Aorta (tissue), 5 donors: ENCODE measurements at places on chromosomes 13 and 19.

DNA sequence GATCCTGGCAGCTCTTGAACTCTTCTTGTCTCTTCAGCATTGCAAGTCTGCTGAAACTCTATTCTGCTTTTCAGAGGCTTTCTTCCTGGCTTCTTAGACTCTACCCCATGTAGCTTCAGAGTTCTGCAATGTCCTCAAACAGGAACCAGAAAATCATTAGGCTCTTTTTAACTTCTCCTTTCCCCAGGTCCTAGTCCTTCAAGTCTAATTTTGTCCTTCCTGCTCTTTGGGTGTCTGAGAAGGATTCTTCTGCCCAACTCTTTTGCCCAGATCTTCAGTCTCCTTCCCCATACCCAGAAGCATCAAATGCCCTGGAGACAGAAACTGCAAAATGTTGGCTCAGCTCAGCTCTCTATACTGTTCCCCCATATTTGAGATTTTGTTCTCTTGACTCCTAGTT lies 50.0 kb upstream of the CALM3 start:
- DNase-seq, result no peak

DNA sequence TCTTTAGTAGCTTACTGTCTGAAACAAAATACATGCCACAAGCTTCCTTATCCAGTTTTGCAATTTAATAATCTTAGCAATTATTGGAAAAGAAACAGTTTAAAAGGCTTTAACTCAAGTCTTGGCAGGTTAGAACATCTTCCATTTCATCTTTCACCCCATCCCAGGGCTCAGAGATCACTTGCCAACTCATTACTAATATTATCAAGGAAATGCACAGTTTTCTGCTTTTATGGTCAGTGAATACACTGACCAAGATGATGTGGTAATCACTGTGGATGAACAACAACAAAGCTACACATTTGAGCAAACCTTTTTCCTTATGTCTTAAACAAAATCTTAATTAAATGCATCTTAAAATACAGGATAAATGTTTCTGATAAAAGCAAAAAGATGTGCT lies 48.0 kb upstream of the ITM2B start:
- no peak for DNase-seq

DNA sequence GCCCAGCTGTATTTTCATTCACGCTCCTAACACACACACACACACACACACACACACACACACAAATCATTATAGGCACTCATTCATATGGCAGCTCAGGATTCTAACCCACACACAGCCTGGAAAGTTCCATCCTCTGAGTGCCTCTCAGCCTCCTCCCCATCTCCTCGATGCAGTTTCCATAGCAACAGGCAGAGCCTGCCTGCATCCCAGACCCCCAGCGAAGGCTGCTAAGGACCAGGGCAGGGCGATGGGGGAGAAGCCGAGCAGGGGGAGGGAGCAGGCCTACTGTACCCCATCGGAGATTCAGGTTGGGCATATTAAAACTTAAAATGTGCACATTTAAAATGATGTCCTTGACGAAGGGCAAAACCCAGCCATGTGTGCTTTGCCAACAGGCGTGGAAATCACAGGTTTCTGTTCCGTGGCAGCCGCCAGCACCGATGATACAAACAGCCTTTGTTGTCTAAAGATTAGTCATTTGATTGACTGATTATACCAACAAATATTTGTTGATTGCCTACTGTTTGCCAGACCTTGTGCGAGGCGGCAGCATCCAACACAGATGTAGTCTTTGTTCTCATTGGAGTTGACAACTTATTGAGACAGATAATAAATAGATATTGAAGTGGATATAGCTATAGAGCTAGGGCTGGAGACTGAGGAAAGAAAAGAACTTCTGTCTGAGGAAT lies 43.8 kb upstream of the USP29 start:
- no peak for DNase-seq

GRCh38 chr13:25982907-25983306 lies 68.9 kb downstream of the SHISA2 start:
- DNase-seq, result no peak

DNA sequence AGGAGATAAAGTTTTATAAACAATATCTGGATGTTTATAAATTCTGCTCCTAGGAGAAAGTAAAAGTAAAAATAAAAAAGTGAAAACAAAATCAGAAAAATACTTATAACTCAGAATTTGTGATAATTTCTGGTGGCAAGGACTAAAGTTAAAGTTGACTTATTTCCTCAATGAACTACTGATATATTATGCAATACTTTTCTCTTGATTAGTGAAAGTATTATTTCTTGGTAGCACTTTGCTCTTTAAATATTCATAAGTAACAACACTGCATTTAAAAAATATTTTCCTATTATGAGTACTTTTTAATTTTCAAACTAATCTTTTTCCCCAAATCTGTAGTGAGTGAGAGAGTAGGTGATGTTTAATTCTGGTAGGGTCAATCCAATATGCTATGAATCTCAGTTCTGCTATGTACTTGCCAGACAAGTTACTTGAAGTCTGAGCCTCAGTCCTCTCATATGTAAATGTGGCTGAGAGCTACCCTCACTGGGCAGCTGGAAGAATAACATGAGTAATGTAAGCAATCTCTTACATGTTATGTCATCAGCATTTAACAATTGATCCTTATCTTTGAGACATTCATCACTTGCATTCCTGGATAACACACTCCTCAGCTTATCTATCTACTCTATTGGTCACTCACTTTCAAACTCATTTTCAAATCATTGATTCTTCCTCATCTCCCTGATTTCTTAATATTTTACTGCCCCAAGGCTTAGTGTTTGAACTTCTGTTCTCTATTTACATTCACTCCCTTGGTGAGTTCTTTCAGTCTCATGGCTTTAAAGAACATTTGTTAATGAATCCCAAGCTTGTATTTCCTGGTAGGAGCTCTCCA lies 239.0 kb downstream of the RGCC start:
- no peak for DNase-seq
